ENCODE measurements at places on chromosomes 13 and 19.

GRCh38 chr13:98181111-98181815 is 4.2 kb upstream of the RNF113B start:
- no peak for DNase-seq

GRCh38 chr13:43089912-43090498 is 66.6 kb downstream of the DNAJC15 start:
- no peak for DNase-seq

- no peak for DNase-seq
Measured at GRCh38 chr19:35534803-35535480, 1.7 kb downstream of the GAPDHS start.

DNA sequence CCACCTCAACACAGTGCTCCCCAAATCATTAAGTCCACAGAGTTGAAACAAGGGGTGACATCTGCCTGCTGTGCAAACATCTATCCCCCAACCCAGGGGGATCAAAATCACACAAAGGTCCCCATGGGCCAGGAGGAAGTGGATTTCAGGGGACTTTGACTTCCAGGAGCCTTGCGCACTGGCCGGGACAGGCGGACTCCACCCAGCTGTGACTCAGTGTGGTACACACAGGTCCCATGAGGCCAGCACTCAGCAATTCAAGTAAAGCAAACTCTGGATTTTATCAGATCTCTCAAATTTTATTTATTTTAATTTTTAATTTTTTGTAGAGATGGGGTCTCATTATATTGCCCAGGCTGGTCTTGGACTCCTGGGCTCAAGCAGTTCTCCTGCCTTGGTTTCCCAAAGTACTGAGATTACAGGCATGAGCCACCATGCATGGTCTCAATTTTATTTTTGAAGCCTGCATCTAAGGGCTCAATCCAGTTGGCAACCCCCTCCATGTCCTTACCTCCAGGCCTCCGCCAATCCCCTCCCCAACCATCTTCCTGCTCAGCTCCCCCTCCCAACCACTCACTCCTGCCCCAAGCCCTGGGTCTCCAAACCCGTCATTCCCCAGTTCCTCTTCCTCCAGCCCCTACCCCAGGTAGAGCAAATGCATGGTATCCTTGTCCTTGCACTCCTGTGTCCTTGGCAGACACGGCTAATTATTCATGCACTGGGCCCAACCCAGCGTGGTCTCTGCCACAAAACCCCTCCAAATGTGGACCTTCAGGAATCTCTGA is 18.2 kb downstream of the ARHGAP33 start:
- DNase-seq: no peak

- peak; percentile 89 for DNase-seq
Measured at GRCh38 chr13:27043013-27043412, 128.6 kb downstream of the USP12 start.

DNA sequence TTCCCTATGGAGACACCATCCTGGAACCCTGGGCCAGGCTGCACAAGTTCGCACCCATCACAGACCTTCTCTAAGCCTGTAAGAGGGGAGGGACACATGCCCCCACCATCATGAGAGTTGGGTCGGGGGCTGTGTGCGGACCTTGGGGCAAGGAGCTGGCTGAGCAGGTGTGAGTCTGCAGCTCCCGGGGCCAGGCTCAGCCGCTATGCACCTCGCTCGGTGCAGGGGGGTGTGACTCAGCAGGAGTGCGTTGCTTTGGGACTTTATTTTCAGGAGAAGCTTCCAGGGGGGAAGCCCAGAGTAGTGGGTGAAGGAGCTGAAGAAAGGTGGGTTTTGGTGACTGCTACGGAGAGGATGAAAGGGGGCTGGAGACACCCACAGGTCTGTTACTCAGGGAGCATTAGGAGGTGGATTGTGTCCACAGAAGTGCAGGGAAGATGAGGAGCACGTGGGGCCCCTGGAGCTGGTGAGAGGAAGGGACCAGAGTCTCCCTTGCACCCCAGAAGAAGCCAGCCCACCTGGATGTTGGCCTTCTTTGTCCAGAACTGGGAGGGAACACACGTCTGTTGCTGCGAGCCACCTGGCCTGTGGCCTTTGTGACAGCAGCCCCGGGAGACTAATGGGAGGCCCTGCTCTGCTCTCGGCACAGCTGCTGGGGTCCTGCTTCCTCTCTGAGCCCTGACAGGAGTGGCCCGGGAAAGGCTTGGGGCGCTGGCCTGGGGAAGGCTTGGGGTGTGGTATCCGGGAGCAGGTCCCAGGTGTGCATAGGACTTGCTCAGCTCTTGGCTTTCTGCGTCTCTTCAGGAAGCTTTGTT is 162.6 kb downstream of the TEX29 start:
- DNase-seq: no peak

- DNase-seq: no peak
Measured at GRCh38 chr13:102907016-102907756, 61.4 kb downstream of the ERCC5 start.
